ENCODE measurements at places on chromosomes 3 and 15.

DNA sequence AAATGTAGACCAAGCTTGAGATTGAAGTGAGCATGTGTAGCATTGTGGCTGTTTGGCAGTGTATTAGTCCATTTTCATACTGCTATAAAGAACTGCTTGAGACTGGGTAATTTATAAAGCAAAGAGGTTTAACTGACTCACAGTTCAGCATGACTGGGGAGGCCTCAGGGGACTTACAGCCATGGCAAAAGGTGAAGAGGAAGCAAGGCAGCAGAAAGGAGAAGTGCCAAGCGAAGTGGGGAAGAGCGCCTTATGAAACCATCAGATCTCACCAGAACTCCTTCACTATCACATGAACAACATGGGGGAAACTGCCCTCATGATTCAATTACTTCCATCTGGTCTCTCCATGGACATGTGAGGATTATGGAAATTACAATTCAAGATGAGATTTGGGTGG is 8.6 kb upstream of the CERS3 start:
- DNase-seq, result no peak

DNA sequence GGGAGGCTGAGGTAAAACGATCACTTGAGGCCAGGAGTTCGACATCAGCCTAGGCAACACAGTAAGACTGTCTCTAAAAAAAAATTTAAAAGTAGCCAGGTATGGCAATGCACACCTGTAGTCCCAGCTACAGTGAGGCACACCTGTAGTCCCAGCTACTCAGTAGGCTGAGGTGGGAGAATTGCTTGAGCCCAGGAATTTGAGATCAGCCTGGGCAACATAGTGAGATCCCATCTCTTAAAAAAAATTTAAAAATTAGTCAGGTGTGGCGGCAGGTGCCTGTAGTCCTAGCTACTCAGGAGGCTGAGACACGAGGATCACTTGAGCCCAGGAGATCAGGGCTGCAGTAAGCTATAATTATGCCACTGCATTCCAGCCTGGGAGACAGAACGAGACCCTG is 6.8 kb downstream of the MESD start:
- DNase-seq, result no peak

GRCh38 chr3:21624524-21624923 is 126.5 kb downstream of the ZNF385D start:
- no peak for DNase-seq

GRCh38 chr15:59229453-59229852 is 22.8 kb downstream of the LDHAL6B start:
- DNase-seq, result no peak

GRCh38 chr15:68114356-68114755 is 60.2 kb downstream of the PIAS1 start:
- DNase-seq, result no peak

GRCh38 chr3:127783642-127784160 is 38.6 kb downstream of the MGLL start:
- DNase-seq, result no peak

DNA sequence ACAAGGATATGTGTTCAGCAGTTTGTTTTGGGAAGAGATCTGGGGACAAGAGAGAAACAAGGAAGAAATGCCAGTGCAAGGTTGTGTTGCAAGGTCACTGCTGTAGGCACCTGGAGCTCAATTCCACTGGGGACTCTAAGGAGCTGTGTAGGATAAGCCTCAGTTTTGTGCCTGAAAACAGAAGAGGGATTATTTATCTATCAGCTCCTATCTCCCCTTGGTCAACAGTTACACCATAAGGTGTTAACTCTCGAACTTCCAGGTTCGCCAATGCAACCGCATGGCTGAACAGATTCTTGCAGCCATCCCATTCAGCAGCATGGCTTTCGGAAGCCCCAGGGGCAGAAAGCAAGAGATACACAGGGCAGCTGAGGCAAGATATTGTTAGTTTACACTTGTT is 41.6 kb upstream of the CNOT10 start:
- no peak for DNase-seq

DNA sequence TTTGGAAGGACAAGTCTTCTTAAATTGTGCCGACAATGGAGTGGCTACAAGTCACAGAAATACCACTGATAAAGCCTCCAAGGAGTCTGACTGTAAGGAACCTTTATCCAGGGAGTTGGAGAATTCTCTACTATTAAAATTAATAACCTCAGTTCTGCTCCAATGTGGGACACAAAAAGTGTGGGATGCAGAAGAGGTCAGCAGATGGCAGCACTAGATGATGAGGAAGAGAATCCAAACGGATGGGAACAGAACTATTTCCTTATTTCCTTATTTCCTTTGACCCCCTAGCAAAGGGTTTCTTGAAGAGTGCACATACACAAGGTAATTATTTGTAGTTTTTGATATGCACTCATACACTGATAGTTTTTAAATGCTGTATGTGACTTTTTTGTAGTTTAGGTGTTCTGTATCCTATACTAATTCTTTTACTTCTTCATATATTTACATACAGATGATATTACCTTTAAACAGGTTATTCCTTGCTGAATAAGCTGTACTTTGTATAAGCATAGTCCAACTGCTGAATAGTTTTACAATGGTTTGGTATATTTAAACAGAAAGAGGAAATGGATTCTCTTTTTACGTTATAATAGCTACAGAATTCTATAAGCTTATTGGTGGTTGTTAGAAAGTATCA is 25.6 kb upstream of the NLGN1 start:
- no peak for DNase-seq

GRCh38 chr3:144556392-144556791 is 584.8 kb downstream of the DIPK2A start:
- DNase-seq, result no peak

GRCh38 chr15:101372960-101373525 is 78.0 kb upstream of the SNRPA1 start:
- DNase-seq, result no peak

DNA sequence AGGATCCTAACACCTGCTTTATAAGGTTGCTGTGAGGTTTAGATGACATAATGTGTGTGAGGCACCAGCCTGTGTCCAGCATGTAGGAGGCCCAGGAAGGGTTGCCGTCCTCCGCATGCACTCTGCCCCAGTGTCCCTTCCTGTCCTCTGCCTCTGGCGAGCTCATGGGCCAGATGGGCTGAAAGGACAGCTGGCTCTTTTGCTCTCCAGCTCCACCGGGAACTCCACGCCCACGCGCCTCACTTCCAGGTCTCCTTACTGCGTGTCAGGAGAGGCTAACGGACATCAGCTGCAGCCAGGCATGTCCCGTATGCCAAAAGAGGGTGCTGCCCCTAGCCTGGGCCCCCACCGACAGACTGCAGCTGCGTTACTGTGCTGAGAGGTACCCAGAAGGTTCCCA is 12.2 kb downstream of the MUC20 start:
- no peak for DNase-seq

GRCh38 chr3:60756241-60757030 is 494.8 kb downstream of the FHIT start:
- DNase-seq, result no peak

DNA sequence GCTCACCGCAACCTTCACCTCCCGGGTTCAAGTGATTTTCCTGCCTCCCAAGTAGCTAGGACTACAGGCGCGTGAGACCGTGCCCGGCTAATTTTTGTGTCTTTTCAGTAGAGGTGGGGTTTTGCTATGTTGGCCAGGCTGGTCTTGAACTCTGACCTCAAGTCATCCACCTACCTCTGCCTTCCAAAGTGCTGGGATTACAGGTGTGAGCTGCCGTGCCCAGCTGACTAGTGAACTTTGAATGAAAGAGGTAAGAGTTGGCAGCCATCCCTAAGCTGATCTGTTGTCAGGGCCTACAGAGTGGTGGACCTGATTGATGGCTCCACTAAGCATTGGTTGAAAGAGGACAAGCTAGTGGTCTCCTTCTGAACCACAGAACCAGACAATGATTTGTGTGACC is 15.3 kb downstream of the PXK start:
- DNase-seq, result no peak

GRCh38 chr15:29102911-29103823 is 166.5 kb downstream of the NSMCE3 start:
- DNase-seq, result no peak

- DNase-seq, result no peak
Measured at GRCh38 chr3:105042586-105042985, 324.1 kb upstream of the ALCAM start.

DNA sequence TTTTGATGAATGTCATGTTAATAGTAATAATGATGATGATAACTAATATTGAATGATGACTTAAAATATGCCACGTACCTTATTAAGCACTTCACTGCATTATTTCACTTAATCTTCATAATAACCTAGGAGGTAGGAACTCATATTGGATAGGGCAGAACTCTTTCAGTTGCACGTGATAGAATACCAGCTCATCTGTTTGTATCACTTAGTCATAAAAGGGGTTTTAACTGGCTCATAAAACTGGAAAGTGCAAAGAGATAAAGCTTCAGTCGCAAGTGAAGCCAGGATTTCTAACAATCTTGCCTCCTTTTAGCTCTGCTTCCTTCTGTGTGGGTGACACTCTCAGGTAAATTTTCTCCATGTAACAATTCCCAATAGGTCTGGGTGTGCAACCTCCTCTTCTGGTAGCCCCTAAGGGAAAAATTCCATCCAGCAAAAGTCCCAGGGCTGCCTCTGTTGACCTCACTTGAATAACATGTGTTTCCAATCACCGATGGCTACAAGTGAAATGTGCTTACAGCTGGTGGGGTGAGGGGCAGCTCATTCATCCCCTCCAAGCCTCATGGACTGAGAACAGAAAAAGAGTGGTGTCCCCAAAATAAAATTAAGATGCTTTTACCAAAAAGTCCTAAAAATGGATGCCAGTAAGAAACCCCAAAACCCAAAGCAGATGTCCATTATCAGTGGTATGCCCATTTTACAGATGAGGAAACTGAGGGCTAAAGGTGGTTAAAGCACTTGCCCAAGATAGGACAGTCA is 9.3 kb downstream of the GXYLT2 start:
- no peak for DNase-seq

DNA sequence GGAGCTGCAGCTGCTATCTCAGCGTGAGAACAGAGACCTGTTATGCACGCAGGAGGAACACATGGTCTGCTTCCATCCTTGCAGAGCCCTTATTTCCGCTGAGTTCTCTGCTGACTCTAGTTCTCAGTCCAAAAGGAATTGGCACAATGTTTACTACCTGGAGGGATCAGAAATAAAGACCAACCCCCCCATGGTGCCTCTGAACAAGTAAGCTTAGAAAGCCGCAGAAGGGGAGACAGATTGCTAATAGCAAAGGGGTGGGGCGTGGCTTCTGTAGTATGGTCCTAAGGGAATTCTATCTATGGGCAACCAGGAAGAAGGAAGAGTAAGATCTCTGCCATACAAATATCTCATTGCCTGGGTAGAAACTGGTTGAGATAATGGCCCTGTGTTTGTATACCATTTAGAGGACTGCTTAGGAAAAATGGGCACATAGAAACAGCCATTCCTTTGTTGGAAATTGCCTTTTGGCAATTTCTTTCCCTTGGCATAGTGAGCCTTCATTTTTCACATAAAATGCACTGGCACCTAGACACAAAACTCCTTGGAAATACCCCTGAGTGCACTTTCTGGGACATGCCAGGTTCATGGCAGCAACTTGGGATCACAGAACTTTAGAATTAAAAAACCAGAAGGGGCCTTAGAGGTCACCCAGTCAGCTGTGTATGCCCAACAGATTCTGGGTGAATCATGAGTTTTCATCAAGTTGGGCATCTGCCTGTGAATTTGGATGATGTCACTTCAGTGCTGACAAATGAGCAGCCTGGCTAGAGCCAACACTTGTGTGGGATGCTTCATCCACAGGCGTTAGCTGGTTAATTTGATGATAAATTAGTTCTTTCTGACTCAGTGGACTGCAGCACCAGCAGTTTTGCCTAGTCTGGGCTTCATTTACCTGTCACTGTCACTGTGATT is 57.4 kb upstream of the STXBP5L start:
- peak; percentile 99 for DNase-seq

DNA sequence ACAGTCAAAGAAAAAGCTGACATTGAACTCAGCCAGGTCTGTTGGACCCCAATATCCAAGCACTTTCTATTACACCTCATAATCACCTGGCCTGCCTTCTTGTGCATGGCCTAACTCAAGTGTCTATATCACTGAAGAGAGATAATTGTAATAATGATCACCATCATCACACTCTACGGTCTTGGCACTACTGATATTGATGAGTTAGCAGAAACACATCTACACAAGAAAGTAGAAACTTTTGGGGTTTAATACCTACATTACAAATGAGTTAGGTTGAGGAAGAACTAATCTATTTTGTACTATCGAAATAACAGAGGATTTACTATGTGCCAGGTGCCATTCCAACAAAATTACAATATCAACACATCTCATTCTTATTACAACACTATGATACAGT is 30.7 kb downstream of the TUSC7 start:
- no peak for DNase-seq

- no peak for DNase-seq
Measured at GRCh38 chr3:150050510-150050909, 79.8 kb upstream of the PFN2 start.

DNA sequence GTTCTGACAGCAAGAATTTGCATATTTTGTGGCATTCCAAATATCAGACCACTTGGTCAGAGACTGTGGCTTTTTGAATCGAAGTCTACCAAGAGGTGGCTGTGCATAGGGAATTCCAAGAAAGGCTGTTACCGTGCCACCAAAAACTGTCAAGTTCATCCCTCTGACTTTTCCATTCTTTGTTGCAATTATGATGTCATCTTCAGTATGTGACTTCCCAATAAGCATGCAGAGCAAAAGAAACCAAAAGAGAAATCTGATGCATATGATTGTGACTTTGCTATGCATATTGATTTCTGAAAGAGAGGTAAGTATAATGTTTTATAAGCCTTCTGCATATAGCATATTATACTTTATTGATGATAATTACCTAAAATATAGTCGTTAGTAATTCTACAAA is 6.5 kb downstream of the BCHE start:
- DNase-seq, result no peak

- DNase-seq, result no peak
Measured at GRCh38 chr15:70093481-70094319, 4.0 kb downstream of the TLE3 start.

DNA sequence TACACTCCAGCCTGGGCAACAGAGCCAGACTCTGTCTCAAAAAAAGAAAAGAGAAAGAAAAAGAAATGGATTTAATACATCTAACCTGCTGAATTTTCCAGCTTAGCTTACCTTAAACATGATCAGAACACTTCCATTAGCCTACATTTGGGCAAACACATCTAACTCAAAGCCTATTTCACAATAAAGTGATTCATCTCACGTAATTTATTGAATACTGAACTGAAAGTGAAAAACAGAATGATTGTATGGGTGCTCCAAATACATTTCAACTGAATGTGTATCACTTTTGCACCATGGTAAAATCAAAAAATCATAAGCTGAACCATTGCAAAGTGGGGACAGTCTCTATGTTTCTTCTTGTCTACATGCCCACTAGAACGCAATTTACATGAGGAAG is 9.0 kb downstream of the PIK3R4 start:
- no peak for DNase-seq

GRCh38 chr3:162774613-162775100 is 1278.0 kb downstream of the OTOL1 start:
- no peak for DNase-seq

GRCh38 chr3:113947372-113948014 is at the start of gene ZDHHC23:
Gene ZDHHC23, plus strand, starts transcription at chr3:113948013. Its CDS starts 790 bp downstream, at chr3:113948803.
- peak; percentile 77 for DNase-seq

Measured in DMS 273 treated with DMSO at 0.1 percent for 48 hours (cell line).